Fibroblast of the aortic adventitia (primary cell): ENCODE measurements at places on chromosomes 16 and 17.
A peak's percentile ranks its signal among the peaks of the same experiment; 100 is the strongest.

- no peak for DNase-seq
These were observed 839.1 kb upstream of the RBFOX1 start for GRCh38 chr16:6493555-6493954.

DNA sequence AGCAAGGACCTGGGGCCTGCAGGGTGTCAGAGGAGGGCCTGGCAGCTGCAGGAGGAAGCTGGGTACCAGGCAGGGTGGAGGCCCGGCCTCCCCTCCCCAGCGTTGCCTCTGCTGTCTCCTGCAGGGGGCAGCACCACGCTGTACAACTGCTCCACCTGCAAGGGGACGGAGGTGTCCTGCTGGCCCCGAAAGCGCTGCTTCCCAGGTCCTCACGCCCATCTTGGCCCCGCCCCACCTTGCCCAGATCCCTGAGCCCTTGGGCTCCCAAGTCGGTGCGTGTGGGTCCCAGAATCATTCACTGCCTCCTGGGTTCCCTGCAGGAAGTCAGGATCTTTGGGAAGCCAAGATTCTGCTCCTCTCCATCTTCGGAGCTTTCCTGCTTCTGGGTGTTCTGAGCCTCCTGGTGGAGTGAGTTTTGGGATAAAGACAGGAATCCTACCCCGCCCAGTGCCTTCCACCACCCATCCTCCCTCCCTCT, 1.2 kb downstream of the TMEM95 start:
- DNase-seq, result peak; percentile 66

GRCh38 chr16:23640931-23641765, at the start of the genes DCTN5 and PALB2:
Gene DCTN5, plus strand, starts transcription at chr16:23641466. Its CDS starts 77 bp downstream, at chr16:23641543.
Gene PALB2, minus strand, starts transcription at chr16:23641310. Its CDS starts 153 bp downstream, at chr16:23641157.
- peak; percentile 92 for DNase-seq

- DNase-seq, result no peak
These were observed 102.8 kb downstream of the ADAMTS18 start for GRCh38 chr16:77331802-77332586.

DNA sequence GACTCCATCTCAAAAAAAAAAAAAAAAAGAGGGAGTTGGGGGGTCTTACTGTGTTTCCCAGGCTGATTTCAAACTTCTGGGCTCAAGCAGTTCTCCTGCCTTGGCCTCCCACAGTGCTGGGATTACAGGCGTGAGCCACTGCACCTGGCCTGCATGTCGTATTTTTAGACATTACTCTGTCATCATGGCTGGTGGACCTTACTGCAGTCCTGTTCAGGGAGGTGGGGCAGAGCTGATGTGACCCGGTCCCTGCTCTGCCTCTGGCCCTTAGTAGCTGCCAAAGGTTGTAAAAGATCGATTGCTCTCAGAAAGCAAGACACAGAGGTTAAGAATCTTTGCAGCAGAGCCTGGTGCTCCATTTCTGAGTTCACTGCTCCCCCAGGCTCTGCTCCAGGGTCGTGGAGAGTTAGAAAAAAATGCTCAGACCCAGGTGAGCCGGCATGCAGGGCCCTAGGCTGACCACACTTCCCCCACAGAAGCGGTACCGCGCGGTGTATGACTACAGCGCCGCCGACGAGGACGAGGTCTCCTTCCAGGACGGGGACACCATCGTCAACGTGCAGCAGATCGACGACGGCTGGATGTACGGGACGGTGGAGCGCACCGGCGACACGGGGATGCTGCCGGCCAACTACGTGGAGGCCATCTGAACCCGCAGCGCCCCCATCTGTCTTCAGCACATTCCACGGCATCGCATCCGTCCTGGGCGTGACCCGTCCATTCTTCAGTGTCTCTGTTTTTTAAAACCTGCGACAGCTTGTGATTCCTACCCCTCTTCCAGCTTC, 7.1 kb upstream of the LASP1NB start:
- DNase-seq, result no peak

- no peak for DNase-seq
These were observed 6.2 kb upstream of the PSMC5 start for GRCh38 chr17:63820963-63821561.

- DNase-seq, result no peak
These were observed 10.2 kb downstream of the TEX2 start for GRCh38 chr17:64252831-64253230.

DNA sequence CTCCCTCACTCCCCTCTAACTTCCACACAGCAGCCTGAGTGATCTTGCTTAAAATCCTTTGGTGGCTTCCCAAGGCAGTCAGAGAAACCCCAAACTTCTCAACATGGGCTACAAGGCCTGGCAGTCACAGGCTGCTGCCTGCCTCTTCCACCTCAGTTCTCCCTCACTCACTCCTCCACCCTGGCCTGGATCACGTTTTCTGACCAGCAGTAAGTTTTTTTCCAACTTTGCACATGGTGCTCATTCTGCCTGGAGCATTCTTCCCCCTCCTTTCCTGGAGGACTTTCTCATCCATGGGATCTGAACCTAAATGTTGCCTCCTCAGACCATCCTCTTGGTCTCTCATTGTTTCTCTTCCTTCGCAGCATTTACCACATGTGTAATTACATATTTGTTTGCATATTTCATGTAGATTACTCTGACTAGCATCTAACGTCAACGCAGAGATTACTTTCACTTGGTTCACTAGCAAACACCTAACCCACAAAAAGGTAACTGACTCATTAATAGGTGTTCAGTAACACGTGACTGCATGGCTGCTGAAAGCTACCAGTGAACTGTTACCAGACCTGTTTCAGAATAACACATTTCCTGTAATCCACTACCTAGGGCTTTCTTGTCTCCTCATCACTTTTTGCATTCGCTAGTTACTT, 17.1 kb downstream of the GNA13 start:
- no peak for DNase-seq

GRCh38 chr17:38333635-38334295, 10.0 kb downstream of the GPR179 start:
- no peak for DNase-seq

GRCh38 chr16:9449597-9449996, 358.2 kb downstream of the HAPSTR1 start:
- DNase-seq, result no peak

GRCh38 chr17:32725697-32726096, 151.2 kb downstream of the MYO1D start:
- no peak for DNase-seq

DNA sequence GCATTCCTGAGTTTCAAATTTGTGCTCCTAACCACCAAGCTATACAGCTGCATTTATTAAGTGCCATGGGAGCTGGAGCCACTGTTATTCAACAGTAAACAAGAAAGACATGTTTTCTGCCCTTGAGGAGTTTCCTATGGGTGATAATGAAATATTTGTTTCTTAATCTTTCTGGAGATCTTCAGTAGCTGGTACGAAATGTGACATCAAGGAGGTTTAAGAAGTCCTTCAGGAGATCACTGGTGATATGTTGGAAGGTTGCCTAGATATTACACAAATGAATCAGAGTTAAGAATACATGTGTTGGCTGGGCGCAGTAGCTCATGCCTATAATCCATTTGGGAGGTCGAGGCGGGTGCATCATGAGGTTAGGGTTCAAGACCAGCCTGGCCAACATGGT, 14.9 kb downstream of the RHOT1 start:
- peak; percentile 40 for DNase-seq

DNA sequence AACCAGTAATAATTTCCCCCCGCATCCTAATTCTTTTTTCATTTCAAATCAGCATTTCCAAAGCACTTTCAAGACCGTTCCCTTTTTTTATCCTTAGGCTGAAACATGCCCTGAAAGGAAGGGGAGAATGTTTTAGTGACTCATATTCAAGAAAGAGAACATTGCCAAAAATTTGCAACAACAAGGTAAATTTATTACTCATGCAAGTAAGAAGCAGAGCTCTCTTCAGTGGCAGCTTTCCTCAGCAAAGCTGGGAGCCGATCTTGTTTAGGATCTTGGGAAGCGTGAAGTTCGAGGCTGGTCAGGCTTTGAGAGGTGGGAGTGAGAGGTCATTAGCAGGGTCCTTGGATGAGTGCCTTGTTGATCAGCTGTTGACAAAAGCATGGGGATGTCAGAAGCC, 129.5 kb downstream of the PRKCA start:
- peak; percentile 91 for DNase-seq

GRCh38 chr17:63347475-63347874, 98.6 kb downstream of the CYB561 start:
- DNase-seq, result no peak

GRCh38 chr16:3143598-3144320, 8.9 kb downstream of the ZNF213 start:
- no peak for DNase-seq

DNA sequence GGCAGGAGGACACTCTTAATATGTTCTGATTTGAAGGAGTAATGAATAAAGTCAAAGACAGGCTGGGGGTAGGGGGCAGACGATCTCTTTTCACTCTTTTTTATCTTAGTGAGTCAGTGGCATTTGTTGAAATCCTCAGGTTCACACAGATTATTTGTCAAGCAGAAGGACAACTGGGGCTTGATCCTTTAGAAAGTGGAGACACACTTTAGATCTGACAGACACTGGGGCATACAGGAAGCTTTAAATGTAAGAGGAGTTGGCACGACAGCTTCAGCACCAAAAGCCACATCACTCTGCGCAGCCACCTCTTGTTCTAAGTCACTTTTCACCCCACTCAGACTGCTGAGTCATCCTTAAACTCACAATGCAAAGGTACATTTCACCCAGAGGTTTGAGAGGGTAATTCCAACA, 121.5 kb downstream of the STXBP4 start:
- peak; percentile 15 for DNase-seq

DNA sequence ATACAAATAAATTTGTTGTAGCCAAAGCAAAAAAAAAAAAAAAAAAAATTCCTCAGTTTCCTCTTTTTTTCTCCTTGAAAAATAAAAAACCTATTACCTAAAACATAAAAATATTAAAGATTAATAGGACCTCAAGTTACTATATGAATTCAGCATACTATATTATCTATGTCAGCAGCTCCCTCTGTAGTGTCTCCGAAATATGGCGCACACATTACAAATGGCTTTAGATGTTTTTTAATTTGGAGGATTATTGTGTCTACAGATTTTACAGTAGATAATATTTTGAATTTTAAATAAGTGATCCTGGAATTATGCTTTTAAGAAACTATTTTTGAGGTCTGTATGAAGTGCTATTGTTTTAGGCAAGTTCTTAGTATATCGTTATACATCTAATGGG, 94.4 kb downstream of the NLK start:
- DNase-seq, result no peak

DNA sequence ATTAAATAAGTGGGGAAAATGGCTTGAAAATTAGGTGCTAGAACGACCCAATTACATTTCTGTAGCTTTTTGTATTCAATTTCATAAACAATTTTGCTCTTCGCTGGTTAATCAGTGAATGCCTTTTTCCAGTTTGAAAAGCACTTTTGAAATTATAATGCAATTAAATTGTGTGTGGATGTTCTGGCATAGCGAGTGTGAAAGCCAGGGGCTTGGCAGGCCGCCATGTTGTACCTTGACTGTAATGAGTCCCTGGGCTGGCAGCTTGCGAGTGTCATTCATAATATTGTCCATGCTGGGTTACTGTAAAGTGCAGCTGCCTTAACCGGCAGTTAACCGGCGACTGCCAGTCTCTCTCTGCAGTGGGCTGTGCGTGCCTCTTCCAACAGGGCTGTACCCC, 177.8 kb downstream of the CCDC182 start:
- DNase-seq, result no peak

DNA sequence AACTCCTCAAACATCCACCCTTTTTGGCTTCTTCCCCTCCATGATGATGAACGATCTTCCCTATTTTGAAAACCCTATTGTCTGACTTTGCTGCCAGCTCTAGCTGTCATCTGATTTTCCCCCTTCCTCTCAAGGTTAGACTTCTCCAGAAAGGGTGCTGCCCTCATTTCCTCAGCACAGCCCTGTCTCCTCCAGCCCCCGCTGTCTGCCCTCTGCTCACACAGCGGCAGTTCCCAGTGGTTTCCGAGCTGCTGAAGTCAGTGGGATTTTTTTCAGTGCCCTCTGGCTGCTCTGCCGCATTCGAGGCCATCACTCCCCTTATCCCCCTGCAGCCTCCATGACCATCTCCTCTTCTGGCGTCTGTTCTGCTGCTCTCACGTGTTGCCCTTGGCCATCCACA, 26.6 kb upstream of the C17orf107 start:
- peak; percentile 9 for DNase-seq

DNA sequence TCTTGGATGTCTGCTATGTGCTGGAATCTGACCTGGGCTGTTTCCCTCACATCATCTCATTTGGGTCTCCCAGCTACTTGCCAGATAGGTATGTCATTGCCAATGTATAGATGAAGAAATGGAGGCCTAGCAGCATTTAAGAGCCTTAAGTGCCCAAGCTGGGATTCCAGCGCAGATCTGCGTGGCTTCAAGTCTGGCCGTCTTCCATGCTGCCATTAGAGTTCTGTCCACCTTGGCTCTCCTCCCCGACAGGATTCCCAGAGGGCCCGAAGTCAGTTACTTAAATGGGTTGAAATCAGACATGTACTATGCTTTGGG, 33.0 kb upstream of the CCR7 start:
- DNase-seq, result no peak

DNA sequence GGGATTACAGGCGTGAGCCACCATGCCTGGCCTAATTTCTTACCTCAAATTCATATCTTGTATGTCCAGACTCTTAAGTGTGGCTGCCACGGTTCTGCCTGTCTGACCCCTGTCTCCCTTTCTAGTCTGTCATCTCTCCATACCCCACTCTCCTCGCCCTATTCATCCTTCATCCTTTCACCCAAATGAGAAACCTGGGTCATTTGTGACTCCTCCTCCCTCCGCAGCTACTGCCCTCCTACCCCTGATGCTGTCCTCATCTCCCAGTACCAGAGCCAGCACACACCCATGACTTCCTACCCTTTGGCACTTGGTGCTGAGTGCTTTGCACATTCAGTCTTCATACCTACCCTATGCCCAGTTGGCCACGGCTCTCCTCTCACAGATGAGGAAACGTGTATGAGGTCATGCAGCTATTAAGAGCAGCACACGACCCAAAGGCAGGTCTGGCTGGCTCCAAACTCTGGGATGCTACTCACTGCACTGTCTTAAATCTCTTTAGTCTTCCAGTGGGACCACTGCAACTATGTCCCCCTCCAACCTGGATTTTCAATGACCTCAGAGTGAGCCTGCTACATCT, 1.6 kb downstream of the SPATA32 start:
- DNase-seq, result no peak

DNA sequence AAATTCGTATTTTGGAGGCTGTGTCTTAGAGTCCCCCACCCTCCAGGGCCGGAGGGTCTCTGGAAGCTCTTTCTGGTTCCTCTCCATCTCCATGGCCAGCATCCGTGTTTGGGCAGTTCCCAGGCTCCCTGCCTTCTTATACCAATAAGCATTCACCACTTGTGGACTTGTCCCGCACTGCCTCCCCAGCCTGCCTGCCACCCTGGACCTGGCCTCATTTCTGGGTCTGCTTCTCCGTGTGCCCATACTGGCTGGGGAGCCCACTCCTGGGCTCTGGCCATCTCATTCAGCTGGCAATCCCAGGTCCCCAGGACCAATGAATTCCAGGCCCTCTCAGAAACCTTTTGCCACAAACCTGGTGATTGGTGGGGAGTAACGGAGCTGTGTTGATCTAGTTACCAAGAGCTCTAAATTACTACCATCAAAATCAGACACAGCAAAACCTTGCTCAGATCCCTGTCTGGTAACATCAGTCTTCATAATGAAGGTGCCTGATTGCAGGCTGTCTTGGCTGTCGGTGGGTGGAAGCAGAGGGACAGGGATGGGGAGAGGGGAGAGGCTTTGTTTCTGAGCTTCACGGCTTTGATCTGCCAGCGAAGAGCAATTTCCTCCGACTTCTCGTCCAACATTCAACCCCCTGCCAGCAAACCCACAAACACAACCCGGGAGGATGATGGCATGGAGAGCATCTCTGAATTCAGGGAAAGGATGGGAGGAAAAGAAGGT, 27.7 kb upstream of the CRHR1 start:
- no peak for DNase-seq

- peak; percentile 40 for DNase-seq
These were observed 31.1 kb upstream of the ADORA2B start for GRCh38 chr17:15913826-15914225.
